NCI-H526 (cell line): ENCODE measurements at places on chromosomes 12 and 14.

DNA sequence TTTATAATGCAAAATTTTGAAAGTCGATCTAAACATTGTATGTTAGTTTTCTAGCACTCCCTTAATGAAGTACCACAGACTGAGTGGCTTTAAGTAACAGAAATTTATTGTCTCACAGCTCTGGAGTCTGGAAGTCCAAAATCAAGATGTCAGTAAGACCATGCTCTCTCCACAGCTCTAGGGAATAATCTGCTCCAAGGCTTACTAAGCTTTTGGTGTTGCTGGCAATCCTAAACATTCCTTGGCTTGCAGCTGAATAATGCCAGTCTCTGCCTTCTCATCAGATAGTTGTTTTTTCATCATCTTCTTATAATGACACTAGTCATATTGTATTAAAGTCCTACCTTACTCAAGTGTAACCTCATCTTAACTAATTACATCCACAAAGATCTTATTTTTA, 102.2 kb downstream of the RASSF9 start:
- no peak for DNase-seq

GRCh38 chr14:98218218-98218617, 1053.8 kb downstream of the BCL11B start:
- DNase-seq = no peak

GRCh38 chr12:117587631-117588287, 226.3 kb upstream of the NOS1 start:
- DNase-seq = no peak

DNA sequence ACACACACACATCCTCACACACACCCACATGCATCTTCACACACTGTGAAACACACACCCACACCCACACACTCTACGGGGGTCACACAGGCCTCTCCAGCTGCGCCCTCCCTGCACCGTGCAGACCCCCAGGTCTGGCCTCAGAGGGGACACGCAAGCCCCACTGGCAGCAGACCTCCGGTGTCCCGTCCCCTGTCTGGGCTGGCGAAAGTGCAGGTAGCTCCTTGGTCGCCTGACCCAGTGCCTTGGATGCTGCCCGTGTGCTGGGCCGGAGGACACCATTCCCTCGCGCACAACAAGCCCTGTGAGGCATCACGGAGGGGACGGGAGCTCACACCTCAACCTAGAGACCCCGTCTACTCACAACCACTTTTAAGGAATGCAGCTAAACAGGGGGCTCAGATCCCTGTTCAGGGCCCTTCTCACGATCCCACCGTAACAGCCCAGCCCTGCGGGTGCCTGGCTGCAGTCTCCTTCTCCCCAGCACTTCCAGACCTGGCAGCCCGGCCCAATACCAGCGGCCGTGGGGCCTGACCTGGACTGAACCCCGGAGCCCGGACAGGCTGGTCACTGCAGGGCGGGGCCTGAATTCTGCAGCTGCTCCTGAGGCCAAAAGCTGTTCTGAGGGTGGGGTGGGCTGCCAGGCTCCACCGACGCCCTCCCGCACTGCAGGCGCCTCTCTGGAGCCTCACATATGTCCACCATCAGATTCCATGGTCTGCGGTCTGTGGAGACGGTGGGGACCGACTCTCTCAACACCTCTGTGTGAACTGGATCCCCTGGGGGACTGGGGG, 42.1 kb upstream of the FZD10 start:
- DNase-seq = no peak

- no peak for DNase-seq
Observed at GRCh38 chr12:19675361-19675760, 236.1 kb downstream of the AEBP2 start.

- no peak for DNase-seq
Observed at GRCh38 chr14:92660571-92660970, 87.9 kb downstream of the LGMN start.

DNA sequence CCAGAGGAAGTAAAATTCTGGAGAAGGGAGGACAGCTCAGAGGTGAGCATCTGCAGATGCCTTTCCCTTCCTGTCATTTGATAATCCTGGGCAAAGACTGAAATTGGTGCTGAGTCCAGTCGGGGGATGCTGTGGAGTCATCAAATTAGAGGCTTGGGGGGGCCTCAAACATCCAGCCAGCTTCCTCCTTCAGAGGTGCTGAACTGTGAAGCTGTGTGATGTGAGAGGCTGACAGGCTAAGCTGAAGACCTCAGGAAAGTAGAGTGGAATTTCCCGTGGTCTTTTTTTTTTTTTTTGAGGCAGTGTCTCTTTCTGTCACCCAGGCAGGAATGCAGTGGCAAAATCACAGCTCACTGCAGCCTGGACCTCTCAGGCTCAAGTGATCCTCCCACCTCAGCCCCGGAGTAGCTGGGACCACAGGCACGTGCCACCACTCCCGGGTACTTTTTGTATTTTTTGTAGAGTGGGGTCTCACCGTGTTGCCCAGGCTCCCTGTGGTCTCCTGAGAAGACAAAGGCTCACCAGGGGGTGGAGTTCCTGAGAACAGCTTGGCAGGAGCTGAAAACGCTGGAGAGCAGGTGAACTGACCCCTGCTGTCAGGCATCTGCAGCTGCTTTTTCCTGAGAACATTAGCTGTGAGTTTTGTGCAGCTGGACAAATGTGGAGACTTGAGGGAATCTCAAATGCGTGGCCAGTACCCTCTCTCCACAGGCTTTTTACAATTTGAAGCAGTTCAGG, 6.1 kb upstream of the TCL1B start:
- DNase-seq = peak; percentile 70

DNA sequence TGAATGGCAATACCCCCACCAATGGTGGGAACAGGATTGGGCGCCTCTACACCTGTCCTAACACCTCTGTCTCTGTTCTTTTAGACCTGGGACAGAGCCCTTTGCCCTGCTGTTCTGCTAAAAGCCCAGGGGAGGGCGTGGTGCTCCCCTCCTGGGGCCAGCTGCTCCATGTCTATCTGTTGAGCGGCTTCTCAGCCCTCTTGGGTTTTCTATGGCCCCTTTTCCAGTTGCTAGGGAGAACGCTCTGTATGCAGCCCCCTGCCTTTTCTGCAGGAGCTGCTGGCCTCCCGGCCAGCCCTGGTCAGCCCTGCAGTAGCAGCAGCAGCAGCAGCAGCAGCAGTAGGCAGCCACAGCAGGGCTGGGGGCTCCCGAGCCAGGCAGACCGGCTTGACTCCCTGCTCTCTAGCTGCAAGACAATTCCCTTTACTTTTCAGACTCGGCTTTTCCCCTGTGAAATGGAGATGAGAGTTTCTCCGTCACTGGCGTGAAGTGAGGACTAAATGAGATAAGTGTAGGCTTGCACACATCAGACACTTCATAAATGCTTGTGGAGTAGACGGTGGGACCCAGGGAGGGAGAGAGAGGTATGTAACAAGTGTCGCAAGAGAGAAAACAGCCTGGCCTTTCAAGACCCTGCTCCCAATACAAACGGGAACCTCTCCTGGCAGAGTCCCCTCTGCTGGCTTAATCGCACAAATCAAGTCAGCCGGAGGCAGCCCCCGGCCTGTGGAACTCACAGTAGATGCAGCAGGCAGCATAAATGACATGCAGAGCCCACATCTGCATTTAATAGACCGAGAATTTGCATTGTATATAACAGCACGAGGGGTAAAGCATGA, 1.0 kb downstream of the RTL1 start:
- DNase-seq = no peak

DNA sequence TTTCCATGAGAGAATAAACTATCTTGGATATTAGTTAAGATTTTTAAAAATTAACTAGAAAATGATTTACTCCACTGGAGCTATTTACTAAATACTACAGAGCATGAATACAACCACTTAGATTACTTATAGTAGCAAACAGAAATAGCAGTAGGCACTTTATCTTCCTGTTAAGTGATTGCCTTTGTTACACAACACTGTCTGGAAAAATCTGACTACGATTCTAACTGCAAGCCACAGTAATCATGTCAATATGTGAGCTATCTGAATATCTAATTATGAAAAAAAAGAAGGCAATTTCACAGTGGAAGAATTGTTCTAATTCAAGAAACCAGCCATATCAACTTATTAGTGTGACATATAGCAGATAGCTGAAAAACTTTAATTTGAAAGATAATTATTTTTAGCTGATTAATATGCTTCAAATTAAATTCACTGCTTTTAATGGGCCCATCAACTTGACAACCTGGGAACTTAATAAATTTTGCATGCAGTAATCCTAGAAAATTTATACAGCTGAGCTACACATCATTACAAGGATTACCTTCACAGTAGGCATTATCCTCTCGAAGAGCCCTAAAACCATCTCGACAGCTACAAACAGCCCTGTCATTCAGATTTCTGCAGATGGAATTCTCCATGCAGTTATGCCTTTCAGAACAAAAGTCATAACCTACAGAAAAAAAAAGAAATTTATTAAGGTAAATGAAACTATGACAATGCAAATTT, 172.8 kb downstream of the NELL2 start:
- no peak for DNase-seq

DNA sequence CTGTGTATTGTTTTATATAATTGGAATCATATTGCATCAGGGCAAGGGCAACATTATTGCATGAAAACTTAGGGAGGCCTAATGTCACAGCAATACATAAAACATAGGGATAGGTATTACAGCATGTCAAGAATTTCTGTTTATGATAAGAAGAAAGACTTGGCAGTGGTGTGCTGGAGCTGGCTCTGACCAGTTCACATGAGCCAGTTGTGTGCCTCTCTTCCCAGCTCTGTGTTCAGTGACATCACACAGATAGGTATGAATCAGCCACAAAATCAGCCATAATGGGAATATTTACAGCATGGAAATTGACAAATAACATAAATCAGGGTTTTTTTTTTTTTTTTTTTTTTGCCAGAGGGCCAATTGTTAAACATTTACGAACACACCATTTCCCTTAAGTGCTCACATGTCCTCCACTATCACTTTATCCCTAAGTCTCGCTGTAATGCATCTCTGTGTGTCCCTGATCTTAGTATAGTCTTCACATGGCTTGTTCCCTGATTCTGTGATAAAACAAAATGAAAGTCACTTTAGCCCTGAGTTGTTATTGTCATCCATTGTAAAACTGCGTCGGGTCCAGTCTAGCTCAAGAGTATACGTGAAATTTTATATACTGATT, 31.9 kb upstream of the ACSM4 start:
- no peak for DNase-seq

GRCh38 chr12:75820848-75821578, 210.6 kb downstream of the PHLDA1 start:
- DNase-seq = no peak

DNA sequence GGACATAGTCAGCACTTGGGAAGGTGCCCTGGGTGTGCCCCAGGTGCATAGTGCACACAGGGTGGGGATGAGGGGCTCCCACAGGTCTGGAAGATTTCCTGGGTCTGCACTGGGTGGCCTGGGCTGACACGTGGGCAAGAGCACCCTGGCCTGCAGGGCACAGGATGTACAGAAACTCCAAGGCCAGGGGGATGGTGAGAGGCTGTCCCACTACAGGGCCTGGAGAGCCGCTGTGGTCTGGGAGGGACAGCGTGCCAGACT, 35.8 kb upstream of the PPP1R13B start:
- no peak for DNase-seq

GRCh38 chr14:53845813-53846693, 110.6 kb downstream of the BMP4 start:
- no peak for DNase-seq

GRCh38 chr14:89688507-89689211, 265.9 kb downstream of the EFCAB11 start:
- no peak for DNase-seq

DNA sequence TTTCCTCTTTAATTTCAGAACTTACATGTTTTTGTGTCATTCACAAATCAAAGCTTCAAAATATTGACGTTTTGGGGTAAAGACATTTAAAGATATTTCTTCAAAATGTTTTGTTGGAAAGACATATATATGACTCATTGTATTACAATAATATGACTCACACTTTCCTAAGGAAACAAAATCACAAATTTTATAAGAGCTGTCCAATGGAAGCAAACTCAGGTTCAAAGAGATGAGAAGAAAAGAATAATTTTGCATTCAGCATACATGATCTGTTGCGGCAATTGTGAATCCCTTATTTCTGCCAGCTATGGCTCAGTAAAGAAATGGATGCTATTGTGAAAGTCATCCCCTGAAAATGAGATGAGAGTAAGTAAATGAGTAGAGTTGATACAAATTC, 82.7 kb downstream of the GRIP1 start:
- DNase-seq = no peak

DNA sequence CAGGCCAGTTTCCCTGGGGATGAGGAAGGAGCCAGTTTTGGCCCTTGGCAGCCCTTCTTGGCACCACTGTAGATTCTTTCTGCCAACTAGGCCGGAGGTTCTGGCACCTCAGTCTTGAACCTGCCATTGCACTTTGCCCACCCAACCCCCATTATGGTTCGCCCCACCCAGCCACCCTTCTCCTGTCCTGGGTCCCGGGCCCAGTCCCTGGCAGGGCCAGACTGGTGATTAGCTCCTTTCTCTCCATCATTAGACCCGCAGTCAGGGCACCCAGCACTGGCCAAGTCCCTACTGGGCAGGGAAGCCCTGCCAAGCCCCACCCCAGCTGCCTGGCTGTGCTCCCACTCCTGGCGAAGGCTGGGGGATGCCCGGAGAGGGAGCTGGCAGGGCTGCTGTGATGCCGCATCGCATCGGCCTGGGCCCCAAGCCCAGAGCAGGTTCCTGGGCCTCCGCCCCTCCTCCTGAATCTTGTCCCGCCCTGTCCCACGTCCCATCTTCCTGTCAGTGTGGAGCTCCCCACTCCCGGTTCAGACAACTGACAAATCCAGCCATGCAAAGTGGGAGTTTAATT, 9.8 kb downstream of the FAM222A start:
- DNase-seq = peak; percentile 93

GRCh38 chr14:64760146-64760755, 56.0 kb downstream of the PLEKHG3 start:
- DNase-seq = no peak

- no peak for DNase-seq
Observed at GRCh38 chr12:113436993-113437728, 15.0 kb downstream of the SDSL start.
